ENCODE measurements at places on chromosomes 6 and 20.
A peak's percentile ranks its signal among the peaks of the same experiment; 100 is the strongest.

- no peak for DNase-seq
These were observed 6.2 kb upstream of the CD93 start for GRCh38 chr20:23092384-23092756.

GRCh38 chr6:22413681-22414311, 117.0 kb upstream of the PRL start:
- DNase-seq = no peak

GRCh38 chr20:50670126-50670862, 21.0 kb downstream of the RIPOR3 start:
- no peak for DNase-seq

- DNase-seq = peak; percentile 90
These were observed 144.5 kb downstream of the LPA start for GRCh38 chr6:160519603-160520042.

DNA sequence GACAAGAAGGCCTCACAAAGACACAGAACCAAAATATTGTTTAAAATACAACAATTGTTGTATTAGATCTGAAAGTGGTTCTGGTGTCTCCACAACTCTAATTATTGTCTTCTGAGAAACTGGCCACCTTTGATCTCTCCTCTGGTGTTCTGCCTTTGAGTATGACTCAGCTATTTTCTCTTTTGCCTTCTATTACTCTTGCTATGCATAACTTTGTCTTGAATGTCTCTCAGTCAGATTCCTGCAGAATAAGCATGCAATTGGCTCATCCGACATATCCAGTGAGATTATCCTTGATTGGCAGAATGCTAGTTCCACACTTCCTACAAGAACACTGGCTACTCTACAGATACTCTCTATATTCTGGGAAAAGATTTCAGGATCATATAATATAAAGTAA, 14.3 kb upstream of the EPM2A start:
- no peak for DNase-seq

DNA sequence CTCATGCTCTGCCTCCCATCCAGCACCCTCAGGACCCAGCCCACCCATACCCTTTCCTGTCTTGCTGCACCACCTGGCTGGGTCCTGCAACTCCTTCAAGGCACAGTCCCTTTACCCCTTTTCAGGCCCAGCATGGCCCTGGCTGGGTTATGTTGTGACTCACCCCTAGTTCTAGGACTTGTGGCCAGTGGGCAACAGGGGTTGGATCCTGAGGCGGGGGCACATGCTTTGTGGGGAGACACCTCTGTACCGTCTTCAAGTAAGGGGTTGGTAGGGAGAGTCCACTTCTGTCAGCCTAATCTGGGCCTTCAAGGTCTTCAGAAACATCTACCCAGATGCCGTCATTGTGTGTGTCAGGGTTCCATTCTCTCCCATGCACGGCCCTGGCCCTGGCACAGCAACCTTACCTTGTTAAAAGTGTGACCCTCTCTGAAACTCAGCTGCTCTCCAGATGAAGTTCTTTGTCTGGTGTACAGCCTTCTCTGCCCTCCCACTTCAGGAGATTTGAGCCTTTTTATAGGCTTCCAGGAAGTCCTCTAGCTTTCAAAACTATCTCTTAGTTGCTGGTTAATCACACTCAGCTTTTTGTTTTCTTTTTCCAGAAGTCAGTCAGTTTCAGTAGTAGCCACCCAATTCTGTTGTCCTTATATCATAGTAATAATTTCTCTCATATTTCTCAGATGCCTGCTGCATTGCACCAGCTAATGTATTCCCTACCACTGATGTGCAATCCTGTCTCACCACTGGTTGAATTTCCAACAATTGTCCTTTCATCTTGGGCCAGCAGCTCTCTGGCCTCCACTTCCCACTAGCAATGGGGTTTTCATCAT, 107.3 kb downstream of the NRN1 start:
- no peak for DNase-seq

GRCh38 chr6:43944908-43945767, 175.1 kb downstream of the VEGFA start:
- DNase-seq = no peak

DNA sequence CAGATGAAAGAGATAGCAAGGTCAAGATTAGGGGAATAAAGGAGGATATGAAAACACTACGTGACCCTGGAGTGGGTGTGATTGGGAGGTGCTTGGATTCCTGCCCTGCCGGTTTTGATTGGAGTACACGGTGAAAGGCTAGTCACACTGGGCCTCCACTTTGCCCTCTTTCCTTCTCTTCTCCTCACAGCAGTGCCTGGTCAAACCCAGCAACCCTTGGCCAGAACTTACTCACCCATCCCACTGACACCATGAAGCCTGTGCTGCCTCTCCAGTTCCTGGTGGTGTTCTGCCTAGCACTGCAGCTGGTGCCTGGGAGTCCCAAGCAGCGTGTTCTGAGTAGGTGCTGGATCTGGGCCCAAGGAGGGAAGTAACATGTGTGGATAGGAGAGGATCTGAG, at the start of gene WFDC13:
WFDC13 (plus strand) TSS at position 166 of the 400 bp plus-strand sequence; CDS start at position 252, 86 bp downstream.
- DNase-seq = no peak

- no peak for DNase-seq
These were observed 1.9 kb downstream of the BAK1 start for GRCh38 chr6:33578164-33578563.

DNA sequence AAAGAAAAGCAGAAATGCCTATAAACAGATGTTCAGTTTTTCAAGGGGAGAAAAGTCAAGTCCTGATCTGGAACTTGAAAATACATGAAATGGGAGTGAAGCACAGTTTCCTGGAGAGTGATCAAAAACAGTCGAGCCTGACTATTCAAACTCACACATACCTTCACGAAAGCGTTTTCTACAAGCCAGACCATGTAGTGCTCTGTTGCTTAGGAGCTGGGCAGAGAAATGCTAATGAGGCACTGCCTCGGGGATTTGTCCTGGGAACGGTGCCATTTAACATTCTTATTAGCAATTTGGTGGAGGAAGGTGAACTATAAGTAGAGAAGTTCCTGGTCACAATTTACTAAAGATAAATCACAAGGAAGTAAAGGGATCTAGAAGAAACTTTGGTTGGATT, 5.9 kb downstream of the NHSL1 start:
- no peak for DNase-seq

Measured in stimulated activated CD8-positive, alpha-beta memory T cell treated with anti-CD3 and anti-CD28 coated beads, Interleukin-4, amount 100 ng/mL, for 48 hours (primary cell).